ENCODE measurements at places on chromosomes 12 and 14. TPM values are rescaled to one million over a fixed set of nuclear protein-coding genes. Genes with fewer than 3 reads are reported as not detected.

- peaks cover 2% of the 10 kb centered on the region for H3K4me1 ChIP-seq
- DNase-seq: no peak
- H3K4me3 ChIP-seq: no peak overlapping the region
- no peaks in the 10 kb centered on the region for H3K27me3 ChIP-seq
Measured at GRCh38 chr14:97315790-97316189, 518.6 kb downstream of the VRK1 start.

DNA sequence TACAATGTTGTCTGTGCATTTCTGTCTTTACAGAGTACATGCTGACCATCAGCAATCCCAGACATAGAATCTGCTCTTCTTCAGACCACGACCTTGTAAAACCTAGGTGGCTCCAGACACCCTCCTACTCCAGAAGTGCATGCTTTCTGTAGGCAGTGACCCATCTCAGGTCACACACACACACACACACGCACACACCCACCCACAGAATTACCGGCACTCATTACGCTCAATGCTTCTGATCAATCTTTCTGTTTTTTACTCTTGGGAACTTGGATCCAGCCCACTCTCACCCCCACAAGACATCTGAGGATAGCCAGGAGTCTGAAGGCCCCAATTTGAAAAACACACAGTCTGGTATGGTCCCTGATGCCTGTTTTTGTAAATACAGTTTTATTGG lies 7.5 kb upstream of the TSPAN9 start:
- H3K4me3 ChIP-seq: no peak overlapping the region
- H3K27me3 ChIP-seq: peaks cover 16% of the 10 kb centered on the region
- no peaks in the 10 kb centered on the region for H3K4me1 ChIP-seq
- no peak overlapping the region for H3K27ac ChIP-seq
- H3K36me3 ChIP-seq: no peaks in the 10 kb centered on the region
- no peak for DNase-seq

GRCh38 chr14:99595034-99595433 lies 9.0 kb downstream of the CCDC85C start:
- H3K27me3 ChIP-seq: no peaks in the 10 kb centered on the region
- peak overlapping the region; percentile 89 for H3K27ac ChIP-seq
- H3K36me3 ChIP-seq: no peaks in the 10 kb centered on the region
- H3K4me3 ChIP-seq: peak overlapping the region; percentile 22
- DNase-seq: no peak
- peaks cover 3% of the 10 kb centered on the region for H3K4me1 ChIP-seq

GRCh38 chr14:80587096-80587724 lies 354.3 kb downstream of the CEP128 start:
- peaks cover 18% of the 10 kb centered on the region for H3K4me1 ChIP-seq
- peak; percentile 56 for DNase-seq
- H3K27ac ChIP-seq: peak overlapping the region; percentile 75
- peaks cover 15% of the 10 kb centered on the region for H3K36me3 ChIP-seq

- peaks cover 13% of the 10 kb centered on the region for H3K27me3 ChIP-seq
- no peaks in the 10 kb centered on the region for H3K4me1 ChIP-seq
- no peak overlapping the region for H3K4me3 ChIP-seq
- no peak for DNase-seq
- no peak overlapping the region for H3K27ac ChIP-seq
Measured at GRCh38 chr12:25971654-25972041, 13.2 kb downstream of the RASSF8 start.

- H3K27me3 ChIP-seq: no peaks in the 10 kb centered on the region
- peaks cover 10% of the 10 kb centered on the region for H3K36me3 ChIP-seq
- H3K27ac ChIP-seq: peak overlapping the region; percentile 60
- H3K4me3 ChIP-seq: no peak overlapping the region
Measured at GRCh38 chr12:12398026-12398859, 41.4 kb downstream of the BORCS5 start.

DNA sequence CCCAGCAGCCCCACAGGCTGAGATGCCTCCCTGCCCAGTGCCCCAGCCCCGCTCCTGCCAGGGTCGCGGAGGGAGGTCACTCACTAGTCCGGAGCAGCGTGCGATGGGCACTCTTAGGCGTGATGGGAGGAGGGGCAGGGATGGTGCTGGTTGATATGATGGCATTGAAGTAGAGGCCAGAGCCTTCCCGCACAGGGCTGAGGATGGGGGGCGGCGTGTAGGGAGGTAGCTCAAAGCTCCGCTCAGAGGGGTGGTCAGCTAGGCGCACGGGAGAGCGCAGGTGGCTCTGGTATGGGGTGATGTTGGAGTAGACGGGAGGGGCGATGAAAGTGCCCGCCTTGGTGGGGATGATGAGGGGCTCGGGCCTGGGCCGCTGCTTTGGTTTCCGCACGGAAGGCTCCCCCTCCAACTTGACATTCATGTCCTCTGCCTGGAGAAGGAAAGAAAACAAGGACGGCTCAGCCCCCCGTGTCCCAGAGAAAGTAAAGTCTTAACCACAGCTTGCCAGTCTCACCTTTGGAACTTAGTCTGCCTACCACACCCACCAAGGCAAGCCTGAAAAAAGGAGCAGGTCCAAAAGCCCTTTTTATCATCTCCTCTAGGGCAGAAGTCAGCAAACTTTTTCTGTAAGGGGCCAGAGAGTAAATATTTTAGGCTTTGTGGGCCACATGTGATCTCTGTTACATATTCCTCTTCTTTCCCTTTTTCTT lies 15.5 kb upstream of the PNMA1 start:
- no peak for DNase-seq
- no peaks in the 10 kb centered on the region for H3K27me3 ChIP-seq
- no peak overlapping the region for H3K4me3 ChIP-seq
- peaks cover 9% of the 10 kb centered on the region for H3K4me1 ChIP-seq
- peaks cover 7% of the 10 kb centered on the region for H3K36me3 ChIP-seq
- H3K27ac ChIP-seq: peak overlapping the region; percentile 88

DNA sequence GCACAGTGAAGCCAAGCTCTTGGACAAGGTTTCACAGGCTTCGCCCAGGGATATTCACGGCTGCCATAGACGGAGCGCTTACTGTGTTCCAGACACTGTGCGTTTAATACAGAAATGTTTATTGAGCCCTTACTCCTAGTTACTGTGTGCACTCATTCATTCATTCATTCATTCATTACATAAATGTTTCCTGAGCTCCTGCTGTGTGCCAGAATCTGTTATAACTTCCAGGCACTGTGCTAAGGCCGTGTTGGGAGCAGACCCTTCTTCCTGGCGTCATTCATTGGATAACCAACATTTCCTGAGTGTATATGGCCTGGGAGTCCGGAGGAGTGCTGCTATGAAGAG lies 760 bp upstream of the MED13L start:
- peaks cover 37% of the 10 kb centered on the region for H3K4me1 ChIP-seq
- H3K27ac ChIP-seq: peak overlapping the region; percentile 77
- no peak for DNase-seq
- H3K36me3 ChIP-seq: no peaks in the 10 kb centered on the region

DNA sequence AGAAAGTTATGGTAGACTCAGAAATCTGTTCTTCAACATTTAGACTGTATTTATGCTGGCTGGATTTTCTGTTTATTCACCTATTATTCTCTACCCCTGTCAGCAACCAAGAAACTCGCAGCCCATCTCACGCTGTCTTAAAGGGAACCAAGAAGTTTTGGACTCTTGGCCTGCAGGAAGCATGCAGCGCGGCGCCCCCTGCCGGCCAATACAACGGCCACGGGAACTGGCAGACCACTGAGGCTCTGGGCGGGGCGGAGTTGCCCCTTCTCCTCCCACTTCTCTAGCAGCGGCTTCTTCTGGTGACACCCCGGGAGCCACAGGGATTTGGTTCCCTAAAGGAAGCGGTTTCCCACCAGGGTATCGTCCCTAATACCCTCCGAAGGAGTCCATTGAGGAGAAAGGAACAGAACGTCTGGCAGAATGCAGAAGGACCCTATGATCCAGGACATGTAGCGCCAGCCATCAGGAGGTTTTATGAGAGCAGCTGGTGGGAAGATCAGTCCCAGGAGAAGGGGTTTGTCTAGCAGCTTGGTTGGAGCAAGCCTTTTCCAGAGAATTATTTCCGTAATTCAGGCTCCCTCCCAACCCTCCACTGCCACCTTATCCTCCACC lies 21.0 kb upstream of the RNASE2 start:
- H3K27ac ChIP-seq: no peak overlapping the region
- H3K36me3 ChIP-seq: no peaks in the 10 kb centered on the region
- H3K4me3 ChIP-seq: no peak overlapping the region
- peaks cover 2% of the 10 kb centered on the region for H3K27me3 ChIP-seq
- peak; percentile 2 for DNase-seq

GRCh38 chr12:125689576-125690410 lies 624.6 kb downstream of the AACS start:
- H3K36me3 ChIP-seq: no peaks in the 10 kb centered on the region
- DNase-seq: no peak
- no peaks in the 10 kb centered on the region for H3K4me1 ChIP-seq
- no peak overlapping the region for H3K4me3 ChIP-seq
- peaks cover 11% of the 10 kb centered on the region for H3K27me3 ChIP-seq

DNA sequence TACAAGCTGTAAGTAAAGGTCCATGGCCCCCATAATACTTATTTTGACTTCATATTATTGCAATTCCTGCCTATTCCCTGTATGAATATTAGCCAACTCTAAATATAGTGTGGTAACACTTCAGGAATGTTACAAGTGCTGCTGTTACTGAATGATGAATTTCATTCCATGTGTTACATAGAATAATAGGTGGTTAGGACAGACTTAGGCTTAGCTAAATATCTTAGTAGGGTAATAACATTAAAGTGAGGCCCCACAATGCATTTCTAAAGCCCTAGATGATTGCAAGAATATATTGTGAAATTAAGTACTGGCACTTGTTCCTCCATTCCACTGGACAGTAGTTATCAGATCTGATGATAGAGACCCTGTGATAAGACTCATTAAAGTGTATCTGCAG lies 182.7 kb downstream of the PCNX1 start:
- no peak overlapping the region for H3K4me3 ChIP-seq
- H3K4me1 ChIP-seq: peaks cover 7% of the 10 kb centered on the region
- H3K27ac ChIP-seq: no peak overlapping the region
- DNase-seq: no peak

DNA sequence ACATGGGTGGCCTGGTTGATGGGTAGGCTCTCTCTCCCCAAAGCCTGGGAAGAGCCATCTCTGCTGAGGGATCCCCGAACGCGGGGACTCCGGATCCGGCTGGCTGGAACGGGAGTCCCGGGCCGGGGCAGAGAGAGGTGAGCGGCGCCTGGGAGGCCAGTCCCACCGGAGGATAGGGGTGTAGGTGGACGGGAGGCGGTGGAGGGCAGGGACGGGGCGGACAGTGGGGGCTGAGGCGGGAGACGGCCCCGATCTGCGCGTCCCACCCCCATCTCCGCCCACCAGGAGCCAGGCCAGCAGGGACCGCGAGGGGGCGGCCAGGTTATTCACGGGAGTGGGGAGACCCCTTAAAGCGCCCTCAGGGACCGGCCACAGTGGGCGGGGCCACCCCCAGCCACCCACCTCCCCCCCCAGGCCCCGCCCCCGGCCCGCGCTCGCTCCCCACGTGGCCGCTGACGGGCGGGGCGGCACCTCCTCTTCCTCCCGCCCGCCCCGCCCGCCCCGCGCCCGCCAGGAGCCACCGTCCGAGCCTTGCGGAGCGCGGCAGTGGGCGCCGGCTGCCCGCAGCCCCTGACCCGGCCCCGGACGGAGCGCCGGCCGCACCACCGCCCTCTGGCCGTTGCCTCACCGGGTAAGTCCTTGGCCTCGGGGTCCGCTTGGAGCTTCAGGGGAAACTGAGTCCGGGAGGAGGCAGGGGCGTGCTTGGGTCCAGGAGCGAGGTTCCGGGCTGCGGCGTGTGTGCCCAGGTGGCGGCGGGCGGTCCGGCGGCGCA lies at the start of gene INF2:
Gene INF2, plus strand, starts transcription at position 510 of the 772 bp plus-strand sequence. CDS start 11,748 bp downstream, outside the sequence.
- H3K27ac ChIP-seq: peak within 1 kb of the TSS; percentile 86
- no peaks in the 10 kb centered on the region for H3K36me3 ChIP-seq
- H3K27me3 ChIP-seq: no peaks in the 10 kb centered on the region
- peak; percentile 60 for DNase-seq

DNA sequence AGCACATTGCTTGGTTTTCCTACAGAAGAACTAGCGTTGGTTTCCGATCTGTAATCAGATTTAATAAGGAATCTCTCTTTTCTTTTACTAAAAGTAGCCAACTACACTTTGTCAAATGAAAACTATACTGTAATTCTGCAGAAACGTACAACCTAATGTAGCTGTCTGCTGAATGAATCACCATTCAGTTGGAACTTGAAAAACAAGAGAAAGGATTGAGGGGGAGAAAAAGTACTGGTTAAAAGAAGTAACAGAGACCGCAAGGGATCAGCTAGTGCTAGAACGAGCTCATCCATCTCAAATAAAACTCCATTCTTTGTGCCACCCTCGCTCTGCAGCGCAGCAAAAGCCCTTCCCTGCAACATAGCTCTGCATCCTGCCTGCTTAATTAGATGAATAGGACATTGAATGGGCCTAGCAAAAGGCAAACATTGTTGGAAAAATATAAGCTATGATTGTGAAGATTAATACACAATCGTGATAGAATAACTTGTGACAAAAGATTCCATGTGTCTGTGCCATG lies 2.6 kb downstream of the GARIN2 start:
- H3K4me1 ChIP-seq: no peaks in the 10 kb centered on the region
- H3K36me3 ChIP-seq: no peaks in the 10 kb centered on the region
- no peaks in the 10 kb centered on the region for H3K27me3 ChIP-seq
- no peak overlapping the region for H3K4me3 ChIP-seq
- H3K27ac ChIP-seq: no peak overlapping the region

GRCh38 chr14:22390824-22391461 lies 198.1 kb downstream of the DAD1 start:
- no peaks in the 10 kb centered on the region for H3K27me3 ChIP-seq
- H3K27ac ChIP-seq: no peak overlapping the region
- no peaks in the 10 kb centered on the region for H3K36me3 ChIP-seq
- H3K4me1 ChIP-seq: peaks cover 26% of the 10 kb centered on the region

GRCh38 chr14:98957211-98958047 lies 314.6 kb downstream of the BCL11B start:
- peaks cover 20% of the 10 kb centered on the region for H3K4me1 ChIP-seq
- H3K36me3 ChIP-seq: no peaks in the 10 kb centered on the region
- no peak for DNase-seq
- H3K27me3 ChIP-seq: no peaks in the 10 kb centered on the region

DNA sequence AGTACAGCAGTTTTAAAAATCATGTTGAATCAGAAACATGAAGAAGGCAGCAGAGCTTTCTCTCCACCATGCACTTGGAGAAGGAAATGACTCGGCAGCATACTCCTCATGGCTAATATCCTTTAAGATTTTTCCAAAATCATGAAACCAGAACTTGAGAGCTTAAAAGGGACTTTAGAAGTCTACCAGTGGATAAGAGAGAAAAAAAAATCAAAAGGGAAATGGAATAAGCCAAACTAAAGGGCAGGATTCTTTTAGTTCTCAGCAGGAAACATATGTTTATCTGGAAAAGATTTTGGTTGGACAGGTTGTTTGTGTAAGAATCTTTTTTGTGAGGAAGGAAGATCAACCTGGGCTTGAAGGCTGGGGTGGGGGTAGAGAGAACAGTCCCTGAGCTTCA lies 111.8 kb downstream of the PRKCH start:
- H3K27me3 ChIP-seq: no peaks in the 10 kb centered on the region
- peaks cover 2% of the 10 kb centered on the region for H3K36me3 ChIP-seq
- H3K4me1 ChIP-seq: peaks cover 44% of the 10 kb centered on the region
- no peak for DNase-seq
- H3K27ac ChIP-seq: peak overlapping the region; percentile 90

GRCh38 chr12:6605421-6606330 lies 1.5 kb downstream of the CHD4 start:
- H3K36me3 ChIP-seq: peaks cover 12% of the 10 kb centered on the region
- peaks cover 55% of the 10 kb centered on the region for H3K4me1 ChIP-seq
- no peak overlapping the region for H3K27ac ChIP-seq
- no peak overlapping the region for H3K4me3 ChIP-seq
- H3K27me3 ChIP-seq: no peaks in the 10 kb centered on the region

The MAP3K12 gene
- total RNA-seq: 23.8 TPM

The LTBR gene
- 0.93 TPM for total RNA-seq

The C3AR1 gene
- total RNA-seq: 1.5 TPM

The NTN4 gene
- not detected for total RNA-seq

The MANSC1 gene
- total RNA-seq: 0.34 TPM

The RNASE2 gene
- not detected for total RNA-seq
